ENCODE measurements at places on chromosomes 7 and 10.
A peak's percentile ranks its signal among the peaks of the same experiment; 100 is the strongest.

DNA sequence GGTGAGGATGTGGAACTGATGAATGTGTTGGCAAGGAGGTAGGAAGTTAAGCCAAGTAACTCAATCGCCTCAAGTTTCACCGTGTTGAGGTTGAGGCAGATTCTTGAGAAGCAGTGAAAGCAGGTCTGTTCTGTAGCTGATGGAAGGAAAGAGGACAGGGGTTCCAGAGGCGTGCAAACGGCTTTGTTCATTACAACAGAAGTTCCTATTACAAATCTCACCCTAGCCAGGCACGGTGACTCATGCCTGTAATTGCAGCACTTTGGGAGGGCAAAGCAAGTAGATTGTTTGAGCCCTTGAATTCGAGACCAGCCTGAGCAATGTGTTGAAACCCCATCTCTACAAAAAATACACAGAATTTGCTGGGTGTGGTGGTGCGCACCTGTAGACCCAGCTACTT is 36.9 kb upstream of the PTF1A start:
- no peak for DNase-seq

- DNase-seq, result no peak
Measured at GRCh38 chr10:97707134-97707861, 6.2 kb upstream of the MARVELD1 start.

- DNase-seq, result peak; percentile 23
Measured at GRCh38 chr10:1706711-1707110, 30.6 kb downstream of the ADARB2 start.

- no peak for DNase-seq
Measured at GRCh38 chr7:77409005-77409738, 7.0 kb downstream of the GSAP start.

- DNase-seq, result no peak
Measured at GRCh38 chr10:130882906-130883305, 428.6 kb downstream of the TCERG1L start.

DNA sequence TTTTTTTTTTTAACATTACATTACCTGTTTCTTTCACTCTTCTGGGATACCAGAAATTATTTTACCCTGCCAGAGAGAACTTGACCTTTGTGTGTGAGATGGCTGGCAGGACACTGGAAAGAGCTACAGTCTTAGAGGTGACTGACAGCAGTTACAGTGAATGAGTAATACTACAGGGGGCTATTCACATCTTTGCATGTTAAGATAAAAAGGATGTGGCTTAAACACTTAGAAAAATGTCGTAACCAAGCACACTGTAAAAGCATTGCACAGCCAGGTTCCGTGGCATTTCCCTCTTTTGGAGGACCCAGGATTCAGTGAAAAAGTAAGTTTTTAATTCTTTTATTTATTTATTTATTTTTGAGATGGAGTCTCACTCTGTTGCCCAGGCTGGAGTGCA is 18.8 kb upstream of the TBC1D12 start:
- no peak for DNase-seq

GRCh38 chr10:60542657-60543056 is 153.0 kb upstream of the ANK3 start:
- no peak for DNase-seq

DNA sequence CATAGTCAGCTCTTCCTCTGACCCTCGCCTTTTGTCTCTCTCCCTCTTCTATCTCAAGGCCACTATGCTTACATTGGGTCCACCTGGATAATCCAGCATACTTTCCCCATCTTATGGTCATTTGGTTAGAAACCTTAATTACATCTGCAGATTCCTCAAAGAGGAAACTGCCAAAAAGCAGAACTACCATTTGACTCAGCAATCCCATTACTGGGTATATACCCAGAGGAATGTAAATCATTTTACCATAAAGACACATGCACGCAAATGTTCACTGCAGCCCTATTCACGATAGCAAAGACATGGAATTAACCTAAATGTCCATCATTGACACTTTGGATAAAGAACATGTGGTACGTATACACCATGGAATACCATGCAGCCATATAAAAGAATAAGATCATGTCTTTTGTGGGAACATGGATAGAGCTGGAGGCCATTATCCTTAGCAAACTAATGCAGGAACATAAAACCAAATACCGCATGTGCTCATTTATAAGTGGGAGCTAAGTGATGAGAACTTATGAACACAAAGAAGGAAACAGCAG is 114.8 kb upstream of the NPY start:
- DNase-seq, result no peak

DNA sequence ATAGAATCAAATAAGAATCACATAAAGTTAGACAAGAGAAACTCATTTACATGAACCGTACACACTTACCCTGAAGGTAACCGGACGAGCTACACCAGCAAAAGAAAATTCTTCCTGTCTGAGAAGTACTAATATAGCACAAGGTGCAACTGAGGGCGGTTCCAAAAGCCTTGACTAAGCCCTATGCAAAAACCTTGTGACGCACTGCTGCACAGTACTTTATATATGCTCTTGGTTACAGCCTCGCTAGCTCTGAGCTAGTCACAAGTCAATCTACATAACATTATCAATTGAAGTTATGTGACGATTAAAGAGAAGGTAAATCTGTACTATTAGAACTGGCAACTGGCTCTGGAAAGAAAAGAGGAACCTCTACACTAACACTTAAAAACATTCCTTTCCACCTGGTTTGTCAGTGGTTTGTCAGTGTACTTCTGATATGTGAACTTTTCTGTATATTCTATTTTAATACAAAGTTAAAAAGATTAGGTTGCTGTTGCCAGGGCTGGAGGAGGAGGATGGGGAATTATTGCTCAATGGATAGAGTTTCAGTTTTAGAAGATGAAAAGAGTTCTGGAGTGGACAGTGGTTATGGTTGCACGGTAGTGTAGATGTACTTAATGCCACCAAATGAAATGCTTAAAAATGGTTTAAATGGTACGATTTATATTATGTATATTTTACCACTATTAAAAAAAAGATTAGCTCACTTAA is 21.6 kb downstream of the NT5C3A start:
- peak; percentile 70 for DNase-seq

DNA sequence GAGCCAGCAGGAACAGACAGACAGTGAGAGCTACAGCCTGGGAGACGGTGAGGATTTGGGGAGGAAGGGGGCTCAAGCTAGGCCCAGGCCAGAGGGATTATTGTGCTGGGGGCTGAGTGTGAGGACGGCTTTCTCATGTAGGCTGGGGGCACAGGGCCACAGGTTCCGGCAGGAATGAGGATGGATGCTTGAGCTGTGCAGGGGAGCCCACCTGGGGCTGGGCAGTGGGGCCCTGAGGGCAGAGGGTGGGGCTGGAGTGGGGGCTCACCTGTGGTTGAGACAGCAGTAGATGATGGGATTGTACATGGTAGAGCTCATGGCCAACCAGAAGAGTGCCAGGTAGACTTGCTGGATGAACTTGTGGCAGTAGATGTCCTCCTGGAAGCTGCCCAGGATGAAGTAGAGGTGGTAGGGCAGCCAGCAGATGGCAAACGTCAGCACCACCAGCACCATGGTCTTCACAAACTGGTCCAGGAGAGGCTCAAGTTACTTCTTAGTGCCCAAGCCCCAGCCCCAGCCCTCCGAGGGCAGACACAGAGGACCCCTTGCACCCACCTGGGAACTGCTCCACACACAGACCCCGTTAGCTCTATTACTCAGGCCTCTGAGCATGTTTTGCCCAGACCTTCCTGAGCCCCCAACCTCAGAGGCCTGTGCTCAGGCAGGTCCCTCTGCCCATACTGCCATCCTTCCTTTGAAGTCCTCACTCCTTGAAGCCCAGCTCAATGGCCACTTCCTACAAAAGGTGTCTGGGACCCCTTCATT is 9.7 kb downstream of the TACR2 start:
- no peak for DNase-seq

DNA sequence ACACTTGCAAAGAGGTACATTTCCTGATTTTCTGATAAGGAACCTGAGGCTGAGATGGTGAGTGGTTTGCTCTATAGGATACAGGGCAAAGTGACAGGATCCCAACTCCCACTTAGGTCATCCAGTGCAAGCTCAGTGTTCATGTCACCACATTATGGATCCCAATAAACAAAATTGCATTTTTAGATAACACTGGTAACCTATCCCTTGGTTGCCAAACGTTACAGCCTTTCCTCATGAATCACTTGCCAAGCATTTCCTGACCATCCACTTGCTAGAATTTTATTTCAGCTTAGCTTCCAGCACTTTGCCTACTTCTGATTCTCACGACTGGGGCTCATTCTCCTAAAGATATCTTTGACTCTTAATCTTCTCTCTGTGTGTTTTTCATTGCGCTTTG is 131.4 kb upstream of the ODAD2 start:
- DNase-seq, result no peak

GRCh38 chr10:11654659-11655058 is 43.2 kb upstream of the USP6NL start:
- no peak for DNase-seq

DNA sequence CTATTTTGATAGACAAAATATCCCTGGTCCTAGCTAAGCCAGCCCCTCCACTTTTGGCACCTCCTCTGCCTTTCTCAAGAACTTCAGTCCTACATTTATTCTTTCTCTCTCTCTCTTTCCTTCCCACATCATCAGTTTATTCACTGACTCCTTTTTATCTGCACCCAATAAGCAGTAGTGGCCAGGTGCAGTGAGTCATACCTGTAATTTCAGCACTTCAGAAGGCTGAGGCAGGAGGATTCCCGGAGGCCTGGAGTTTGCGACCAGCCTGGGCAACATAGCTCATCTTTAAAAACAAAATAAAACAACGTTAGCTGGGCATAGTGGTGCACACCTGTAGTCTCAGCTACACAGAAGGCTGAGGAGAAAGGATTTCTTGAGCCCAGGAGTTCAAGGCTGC is 19.4 kb upstream of the NRP1 start:
- DNase-seq, result no peak

- DNase-seq, result no peak
Measured at GRCh38 chr7:51587604-51588003, 271.0 kb upstream of the COBL start.

DNA sequence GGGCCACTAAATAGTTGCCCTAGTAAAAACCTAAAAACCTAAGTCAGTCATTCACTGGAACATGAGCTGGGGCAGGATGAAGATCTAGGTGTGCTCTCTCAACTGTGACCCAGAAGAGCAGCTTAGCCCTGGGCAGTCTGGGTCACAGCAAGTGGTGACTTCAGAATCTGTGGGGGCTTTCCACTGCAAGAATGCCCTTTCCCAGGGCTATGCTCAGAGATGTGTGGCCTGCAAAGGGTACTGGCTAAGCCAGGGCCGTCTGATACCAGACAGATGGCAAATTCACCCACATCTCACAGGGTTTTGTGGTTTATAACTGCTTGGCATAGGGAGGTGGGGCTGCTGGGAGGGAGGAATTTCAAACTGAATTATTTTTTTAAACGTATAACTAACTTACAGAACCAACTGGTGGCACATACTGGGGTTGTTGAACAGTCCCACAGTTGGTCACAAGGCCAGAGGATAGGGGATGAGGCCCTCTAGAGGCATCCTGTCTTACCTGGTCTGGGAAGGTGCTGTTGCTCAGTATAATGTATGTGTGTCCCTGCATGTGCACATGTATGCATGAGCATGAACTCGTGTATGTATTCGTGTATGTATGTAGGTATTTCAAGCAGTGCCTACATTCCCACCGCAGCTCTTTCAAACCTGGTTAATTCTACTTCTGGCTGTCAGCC is 63.2 kb downstream of the PRPF18 start:
- DNase-seq, result no peak

- DNase-seq, result no peak
Measured at GRCh38 chr7:50866343-50867033, 83.8 kb upstream of the GRB10 start.

GRCh38 chr10:55311848-55312635 is 511.0 kb upstream of the PCDH15 start:
- no peak for DNase-seq

- no peak for DNase-seq
Measured at GRCh38 chr10:131781791-131782190, 119.0 kb upstream of the PPP2R2D start.

DNA sequence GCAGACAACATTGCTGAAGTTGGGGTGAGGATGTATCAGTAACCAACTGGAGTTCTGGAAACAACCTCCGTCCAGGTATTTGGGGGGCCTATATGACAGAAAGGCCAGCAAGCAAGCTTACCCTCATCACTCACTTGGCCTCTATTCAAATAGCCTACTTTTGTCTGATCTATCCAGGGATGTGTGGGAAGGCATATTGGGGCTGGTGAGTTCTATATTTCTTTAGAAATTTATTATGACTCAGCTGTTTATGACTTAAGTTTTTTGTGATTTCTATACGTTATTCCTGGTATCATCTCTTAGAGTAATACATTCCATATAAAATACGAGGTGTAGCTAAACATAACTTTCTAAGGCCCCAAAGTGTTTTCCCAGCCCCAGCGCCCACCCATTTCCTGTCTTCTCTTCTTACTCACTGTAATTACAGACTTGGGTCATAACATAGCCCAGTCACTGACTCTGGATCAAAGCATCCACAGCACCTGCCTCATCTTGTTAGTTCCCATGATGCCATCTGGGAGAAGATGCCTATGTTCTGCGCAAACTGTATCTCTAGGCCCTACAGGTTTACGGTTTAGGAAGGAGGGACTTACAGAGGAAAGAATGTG is 18.1 kb downstream of the GARS1 start:
- no peak for DNase-seq

DNA sequence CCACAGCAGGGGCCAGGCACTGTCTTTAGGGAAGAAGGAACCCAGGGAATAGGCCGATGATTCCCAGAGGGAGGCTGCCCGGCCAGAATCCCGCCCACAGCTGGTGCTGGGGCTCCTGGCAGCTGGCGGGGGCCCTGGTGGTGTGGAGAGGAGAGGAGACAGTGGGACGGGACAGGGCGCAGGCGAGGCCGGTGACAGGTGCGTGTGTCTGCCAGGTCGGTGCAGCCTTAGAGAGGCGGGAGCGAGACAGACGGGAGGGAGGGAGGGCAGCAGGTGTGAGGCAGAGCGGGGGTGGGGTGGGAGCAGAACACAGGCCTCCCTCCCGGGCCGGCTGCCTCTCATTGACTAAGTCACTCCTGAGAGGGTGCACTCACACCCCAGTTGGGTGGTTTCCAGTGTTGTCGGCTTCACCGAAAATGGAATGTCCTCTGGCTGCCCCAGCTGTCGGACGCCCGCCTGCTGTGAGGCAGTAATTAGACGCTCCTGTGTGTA is 55.2 kb downstream of the ELFN1 start:
- DNase-seq, result no peak

GRCh38 chr10:78761311-78761781 is 307.4 kb upstream of the ZMIZ1 start:
- DNase-seq, result no peak

- no peak for DNase-seq
Measured at GRCh38 chr7:56287429-56288138, 171.4 kb upstream of the NUPR2 start.

DNA sequence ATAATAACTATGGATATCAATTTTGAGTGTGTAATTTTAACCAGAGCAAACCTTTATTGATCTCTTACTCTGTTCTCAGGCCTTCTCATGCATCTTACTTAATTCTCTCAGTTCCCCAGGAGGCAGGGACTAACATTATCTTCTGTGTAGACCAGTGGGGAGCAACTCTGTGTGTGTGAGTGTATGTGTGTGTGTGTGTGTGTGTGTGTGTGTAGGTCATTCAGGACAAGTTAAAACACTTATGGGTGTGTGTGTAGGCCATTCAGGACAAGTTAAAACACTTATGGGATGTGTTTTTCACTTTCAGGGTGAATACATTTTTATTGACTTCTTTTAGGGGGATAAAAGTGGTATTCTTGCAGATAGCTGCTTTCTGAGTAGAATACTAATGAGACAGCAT is 145.0 kb downstream of the ADAM12 start:
- DNase-seq, result no peak

- DNase-seq, result peak; percentile 67
Measured at GRCh38 chr10:89702121-89702480, 711 bp downstream of the KIF20B start.

- DNase-seq, result peak; percentile 43
Measured at GRCh38 chr7:151251689-151252560, 3.4 kb upstream of the SMARCD3 start.

- no peak for DNase-seq
Measured at GRCh38 chr7:81845744-81846241, 75.9 kb upstream of the HGF start.

Data from CD4-positive, alpha-beta memory T cell (primary cell).